RKO (cell line): ENCODE measurements at places on chromosomes 4 and X.

DNA sequence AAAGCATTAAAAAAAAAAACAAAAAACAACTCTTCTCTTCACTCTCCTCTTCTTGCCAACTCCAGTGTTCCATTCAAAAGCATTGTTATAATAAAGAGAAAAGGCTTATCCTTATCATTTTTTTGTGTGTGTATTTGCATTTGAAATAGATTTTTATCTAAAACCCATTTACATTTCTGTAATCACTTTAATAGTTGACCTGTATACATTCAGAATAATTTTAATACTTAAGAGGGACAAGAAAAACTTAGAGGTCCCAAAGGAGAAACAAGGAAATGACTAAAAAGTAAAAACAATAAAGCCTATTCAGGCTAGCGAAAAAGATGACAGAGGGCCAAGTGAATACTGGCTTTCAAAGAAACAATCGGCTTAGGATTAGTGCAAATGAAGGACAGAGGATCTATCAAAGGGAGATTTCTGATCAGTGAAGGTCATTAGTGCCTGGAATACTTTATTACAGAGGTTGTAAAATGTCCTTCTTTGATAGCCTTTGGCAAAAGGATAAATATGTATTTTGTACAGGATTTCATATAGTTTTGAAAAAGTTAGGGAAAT, 808.3 kb downstream of the RPA4 start:
- DNase-seq = no peak

DNA sequence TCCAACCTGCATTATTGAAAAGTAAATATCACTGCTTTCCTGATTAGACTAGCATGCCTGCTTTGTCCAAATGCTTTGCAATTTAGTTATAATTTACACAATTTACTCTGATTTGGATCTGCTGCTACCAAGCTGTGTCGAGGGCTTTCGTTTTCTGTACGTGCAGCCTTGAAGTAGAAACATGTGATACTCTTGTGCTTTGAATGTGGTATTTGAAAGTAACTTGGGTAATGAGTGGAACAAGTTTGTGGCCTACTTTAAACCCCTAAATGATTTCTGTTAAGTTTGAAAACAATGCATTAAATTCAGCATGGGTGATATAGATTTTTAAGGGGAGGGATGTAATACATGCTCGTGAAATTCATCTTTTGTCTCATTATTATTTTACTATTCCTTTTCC, 240.7 kb downstream of the IQCM start:
- DNase-seq = no peak

- DNase-seq = no peak
Measured at GRCh38 chr4:173212379-173212778, 43.8 kb downstream of the GALNT7 start.

DNA sequence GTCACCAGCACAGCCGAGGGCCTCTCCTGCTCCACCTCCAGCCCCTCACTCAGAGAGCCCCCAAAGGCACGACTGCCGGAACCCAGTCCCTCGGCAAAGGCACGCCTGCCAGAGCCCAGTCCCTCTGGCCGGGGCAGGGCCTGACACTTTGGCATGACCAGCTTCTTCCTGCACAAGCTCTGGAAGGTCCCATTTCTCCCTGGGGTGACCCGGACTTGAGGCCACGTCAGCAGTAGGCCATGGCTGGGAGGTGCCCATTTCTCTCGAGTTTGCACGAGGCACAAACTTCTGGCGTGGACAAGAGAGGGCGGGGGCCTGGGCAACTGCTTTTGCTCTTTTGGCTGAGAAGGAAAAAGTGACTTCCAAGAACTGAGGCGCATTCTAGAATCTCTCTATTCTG, 62.2 kb upstream of the GPR78 start:
- no peak for DNase-seq

DNA sequence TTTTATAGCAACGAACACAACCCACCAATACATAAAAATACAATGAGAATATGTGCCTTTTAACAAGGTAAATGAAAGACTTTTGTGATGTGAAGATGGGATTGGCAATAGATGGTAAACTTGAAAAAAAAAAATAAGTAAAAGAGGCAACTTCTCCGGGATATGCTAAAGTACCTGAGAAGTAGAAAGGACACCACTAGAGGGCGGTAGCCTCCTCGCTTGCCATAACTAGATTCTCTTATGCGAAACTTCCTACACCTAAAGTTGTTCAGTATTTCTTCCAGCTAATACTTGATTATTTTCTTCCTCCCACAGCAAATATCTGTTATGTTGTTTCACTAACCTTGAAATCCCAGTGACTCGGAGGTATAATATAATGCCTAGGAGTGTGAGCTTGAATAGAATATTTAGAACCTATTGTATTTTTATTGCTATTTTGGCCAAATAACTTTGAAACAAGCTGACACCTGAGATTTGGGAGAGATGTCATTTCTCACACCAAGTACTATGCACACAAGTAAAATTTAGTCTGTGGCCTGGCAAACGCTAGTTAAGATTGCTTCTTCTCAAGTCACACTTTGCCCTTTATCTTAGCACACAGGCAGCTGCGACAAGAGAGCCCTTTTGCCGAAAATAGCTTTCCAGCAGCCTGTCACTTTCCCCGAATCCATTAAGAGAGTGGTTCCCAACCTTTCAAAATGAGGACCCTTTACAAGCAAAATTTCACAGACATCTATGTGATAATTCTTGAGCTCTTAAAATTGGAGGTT, 44.9 kb upstream of the PDLIM5 start:
- peak; percentile 70 for DNase-seq

- DNase-seq = peak; percentile 42
Measured at GRCh38 chrX:133670383-133670782, 255.1 kb upstream of the GPC4 start.

DNA sequence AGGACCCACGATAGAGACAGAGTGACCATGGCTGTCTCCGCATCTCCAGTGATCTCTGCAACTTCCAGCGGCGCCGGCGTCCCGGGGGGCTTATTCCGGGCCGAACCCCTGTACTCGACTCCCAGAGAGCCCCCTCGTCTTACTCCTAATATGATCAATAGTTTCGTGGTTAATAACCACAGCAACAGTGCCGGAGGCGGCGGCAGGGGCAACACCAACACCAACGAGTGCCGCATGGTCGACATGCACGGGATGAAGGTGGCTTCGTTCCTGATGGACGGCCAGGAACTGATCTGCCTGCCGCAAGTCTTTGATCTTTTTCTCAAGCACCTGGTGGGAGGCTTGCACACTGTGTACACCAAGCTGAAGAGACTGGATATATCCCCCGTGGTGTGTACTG, 343 bp downstream of the DACH2 start:
- DNase-seq = no peak
